ENCODE measurements at places on chromosomes 11 and 22. TPM values are rescaled to one million over a fixed set of nuclear protein-coding genes. Genes with fewer than 3 reads are reported as not detected.
A peak's percentile ranks its signal among the peaks of the same experiment; 100 is the strongest.

GRCh38 chr11:78189174-78189724 is 530 bp downstream of the USP35 start:
- no peak for DNase-seq

DNA sequence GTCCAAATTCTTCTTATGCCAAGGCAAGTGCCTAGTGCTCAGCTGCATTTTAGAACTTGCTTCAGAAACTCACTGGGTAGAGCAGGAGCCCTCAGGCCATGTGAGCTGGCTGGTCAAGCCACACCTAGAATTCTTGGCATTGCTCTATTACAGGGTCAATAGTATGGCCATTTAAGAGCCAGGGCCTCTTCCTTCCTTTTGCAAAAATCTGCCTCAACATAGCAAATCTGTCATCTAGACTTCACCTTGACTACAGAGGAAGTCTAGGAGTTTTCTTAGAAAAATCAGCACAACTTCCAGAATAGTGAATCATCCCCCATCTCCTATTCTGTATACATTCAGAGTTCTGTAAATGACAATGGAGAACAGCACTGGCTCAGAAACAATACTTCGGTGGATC is 112.0 kb upstream of the TTC12 start:
- no peak for DNase-seq

GRCh38 chr22:50252082-50253045 is 1.3 kb upstream of the HDAC10 start:
- peak; percentile 59 for DNase-seq

DNA sequence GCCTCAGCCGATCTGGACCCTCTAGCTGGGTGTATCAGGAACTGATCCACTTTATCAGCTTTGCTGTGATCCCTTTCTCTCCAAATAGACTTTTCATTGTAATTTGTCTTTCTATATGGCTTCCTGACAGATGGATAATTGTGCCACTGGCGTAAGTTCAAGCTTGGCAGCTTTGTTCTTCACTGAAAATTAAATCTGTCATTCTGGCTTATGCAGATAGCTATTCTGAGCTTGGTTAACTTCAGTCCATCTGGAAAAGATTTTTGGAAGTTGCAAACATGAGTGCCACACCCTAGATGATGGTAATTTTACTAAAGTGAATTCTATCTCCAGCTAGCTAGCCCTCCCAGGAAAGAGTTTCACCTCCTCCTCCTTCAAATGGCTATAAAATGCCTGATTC is 8.1 kb downstream of the OR5A2 start:
- no peak for DNase-seq

GRCh38 chr11:36051235-36052144 is 107.6 kb downstream of the LDLRAD3 start:
- DNase-seq, result no peak

GRCh38 chr11:116035977-116036376 is 531.8 kb upstream of the CADM1 start:
- no peak for DNase-seq

- no peak for DNase-seq
Measured at GRCh38 chr11:117772360-117772759, 24.7 kb downstream of the DSCAML1 start.

DNA sequence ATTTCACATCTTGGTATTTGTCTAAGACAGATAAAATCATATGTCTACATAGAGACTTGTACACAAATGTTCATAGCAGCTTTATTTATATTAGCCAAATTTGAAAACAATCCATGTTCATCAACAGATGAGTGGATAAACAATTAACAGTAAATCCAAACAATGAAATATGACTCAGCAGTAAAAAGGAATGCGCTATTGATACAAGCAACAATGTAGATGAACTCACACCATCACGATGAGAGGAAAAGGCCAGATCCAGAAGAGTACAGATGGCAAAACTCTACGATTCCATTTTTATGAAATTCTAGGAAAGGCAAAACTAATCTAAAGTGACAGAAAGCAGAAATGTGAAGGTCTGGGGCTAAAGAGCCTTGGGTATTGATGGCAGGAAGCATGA is 384.3 kb downstream of the NTM start:
- no peak for DNase-seq

DNA sequence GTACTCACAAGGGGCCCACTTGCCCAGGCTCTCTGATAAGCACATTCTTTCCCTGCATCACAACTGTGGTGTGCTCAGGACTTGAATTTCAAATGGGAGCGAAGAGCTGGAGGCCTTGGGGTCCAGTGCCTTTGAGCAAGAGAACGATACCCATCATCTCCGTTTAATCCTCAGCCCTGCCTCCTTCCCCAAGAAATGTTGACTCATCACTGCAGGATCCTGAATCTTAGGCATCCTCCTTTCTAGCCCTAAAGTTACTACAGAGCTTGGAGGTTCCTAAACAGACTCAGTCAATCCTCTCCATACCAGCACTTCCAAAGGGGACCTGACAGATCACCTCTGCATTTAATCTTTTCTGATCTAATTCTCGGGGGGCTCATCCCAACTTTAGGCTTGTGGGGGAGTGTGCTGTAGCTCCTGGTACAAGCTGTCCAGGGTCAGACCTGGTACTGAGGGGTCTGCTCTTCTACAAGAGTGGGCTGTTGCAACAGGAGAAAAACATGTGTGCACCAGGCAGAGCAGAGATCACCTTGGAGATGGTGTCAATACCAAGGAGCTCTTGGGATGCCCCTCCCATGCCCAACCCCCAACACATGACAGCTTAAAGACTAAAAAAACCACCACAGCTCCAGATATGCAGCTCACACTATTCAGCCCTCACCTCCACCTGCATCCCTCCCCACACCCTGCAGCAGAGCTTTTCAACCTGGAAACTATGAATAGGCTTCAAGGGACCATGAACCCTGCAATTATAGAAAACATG is 3.9 kb upstream of the PRG2 start:
- no peak for DNase-seq

DNA sequence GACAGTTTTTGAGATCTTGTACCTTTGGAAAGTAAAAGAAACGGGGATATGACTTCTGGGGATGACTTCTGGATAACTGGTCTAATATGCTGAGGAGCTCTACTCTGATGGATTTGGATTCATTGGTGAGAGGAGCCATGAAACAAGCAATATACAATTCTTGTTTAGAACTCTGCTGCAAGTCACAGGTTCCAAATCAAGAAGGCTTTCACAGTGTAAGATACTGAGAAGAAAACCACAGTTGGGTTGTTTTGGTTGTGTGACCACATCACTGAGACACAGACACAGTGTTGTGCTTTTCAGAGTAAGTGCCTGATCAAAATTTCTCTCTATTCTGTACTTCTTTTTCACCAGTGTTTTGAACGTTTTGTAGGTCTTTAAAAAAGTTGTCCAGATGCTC is 13.1 kb upstream of the UCP2 start:
- DNase-seq, result no peak

GRCh38 chr22:44842417-44842816 is 90.0 kb downstream of the ARHGAP8 start:
- no peak for DNase-seq

DNA sequence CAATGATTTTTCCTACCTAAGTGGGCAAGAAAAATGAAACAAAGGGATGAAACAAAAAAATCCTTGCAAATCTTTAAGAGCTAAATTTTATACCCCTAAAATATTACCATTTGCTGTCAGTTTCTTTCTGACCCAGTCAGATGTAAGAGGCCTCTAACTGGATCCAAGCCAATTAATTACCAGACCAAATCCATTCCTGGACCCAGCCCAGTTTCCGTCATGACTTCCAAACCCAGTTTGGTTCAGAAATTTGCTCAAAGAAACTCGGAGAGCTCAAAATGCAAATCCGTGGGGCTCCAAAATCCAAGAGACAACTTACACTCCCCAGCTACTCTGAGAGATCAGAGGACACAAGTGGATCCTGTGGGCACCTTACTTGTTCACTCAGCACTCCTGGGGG is 46.8 kb downstream of the TRIM44 start:
- DNase-seq, result no peak

DNA sequence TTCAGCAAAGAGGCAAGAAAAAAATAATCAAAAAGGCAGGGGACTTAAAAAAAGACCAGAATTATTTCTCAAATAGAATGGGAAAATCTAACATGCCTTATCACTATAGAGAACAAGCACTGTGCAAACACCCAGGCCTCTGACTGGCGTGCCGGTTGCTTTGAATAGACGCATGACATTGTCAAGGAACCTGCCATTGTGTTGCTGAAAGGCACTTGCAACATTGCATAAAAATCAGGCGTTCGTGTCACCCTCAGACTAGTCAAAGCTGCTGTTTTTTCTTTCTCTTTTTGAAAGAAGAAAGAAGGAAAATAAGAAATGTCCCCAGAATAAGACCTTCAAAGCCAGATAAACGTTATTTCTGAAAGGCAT is 549.3 kb upstream of the CADM1 start:
- no peak for DNase-seq

The VPREB3 gene
- not detected for total RNA-seq

The MAPK8IP1 gene
- total RNA-seq, result 11.7 TPM

The RBMXL2 gene
- total RNA-seq, result not detected

The DDTL gene
- not detected for total RNA-seq

The DLG2 gene
- not detected for total RNA-seq

Data from LHCN-M2 (cell line).